ENCODE measurements at places on chromosomes 6 and 20. TPM values are rescaled to one million over a fixed set of nuclear protein-coding genes. Genes with fewer than 3 reads are reported as not detected.
A peak's percentile ranks its signal among the peaks of the same experiment; 100 is the strongest.

TRIM27 gene
- total RNA-seq = 35.8 TPM

IRF4 gene
- total RNA-seq = 500 TPM

GRCh38 chr6:163613025-163613424, 198.5 kb downstream of the QKI start:
- DNase-seq = no peak

DNA sequence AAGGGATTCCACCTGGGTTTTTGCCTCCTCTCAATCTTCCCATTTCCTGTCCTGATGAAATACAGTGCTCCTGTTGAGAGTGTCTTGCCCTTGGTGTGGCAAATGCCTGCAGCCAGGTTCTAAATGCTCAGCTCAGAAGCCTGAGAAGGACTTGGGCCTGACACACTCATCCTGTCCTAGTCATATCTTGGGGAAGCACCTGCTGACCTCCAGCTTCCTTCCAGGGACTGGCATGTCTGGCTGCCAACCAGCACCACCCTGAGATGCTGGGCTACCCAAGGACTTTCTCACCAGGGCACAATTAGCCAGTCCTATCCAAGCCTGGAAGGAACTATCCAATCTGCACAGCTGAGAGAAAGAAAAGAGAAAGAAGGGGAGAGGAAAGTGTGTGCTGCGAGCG, 43.4 kb downstream of the LRFN2 start:
- DNase-seq = no peak

DNA sequence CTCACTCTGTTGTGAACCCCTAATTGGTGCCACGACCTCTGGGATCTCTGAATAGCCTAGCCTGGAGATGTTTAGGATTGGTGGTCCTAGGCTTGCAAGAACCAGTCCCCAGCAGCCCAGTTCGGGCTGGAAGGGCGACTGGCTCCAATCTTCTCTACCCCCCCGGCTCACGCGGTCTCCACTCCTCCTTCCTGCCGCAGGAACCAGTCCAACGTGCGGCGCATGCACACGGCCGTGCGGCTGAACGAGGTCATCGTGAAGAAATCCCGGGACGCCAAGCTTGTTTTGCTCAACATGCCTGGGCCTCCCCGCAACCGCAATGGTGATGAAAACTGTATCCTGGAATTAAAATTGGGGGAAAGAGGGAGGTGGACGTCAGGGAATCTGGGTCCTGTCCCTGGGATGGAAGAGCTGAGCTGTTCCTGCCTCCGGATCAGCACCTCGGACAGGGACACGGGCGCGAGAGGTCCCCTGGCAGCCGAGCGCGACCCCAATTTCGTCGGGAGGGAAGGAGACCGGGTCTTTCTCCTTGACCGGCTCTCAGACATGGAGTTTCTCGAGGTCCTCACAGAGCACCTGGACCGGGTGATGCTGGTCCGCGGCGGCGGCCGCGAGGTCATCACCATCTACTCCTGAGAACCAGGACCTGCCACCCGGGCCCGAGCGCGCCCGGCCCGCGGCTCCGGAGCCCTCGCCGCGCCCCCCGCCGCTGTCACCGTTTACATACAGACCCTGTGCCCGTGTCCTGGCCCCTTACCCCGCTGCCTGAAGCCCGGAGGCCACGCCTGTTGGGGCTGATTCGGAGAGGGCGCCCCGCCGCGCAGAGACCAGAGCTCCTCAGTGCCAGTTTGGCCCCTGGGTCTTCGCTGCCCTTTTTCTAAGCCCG, 28.2 kb downstream of the SLC12A5 start:
- DNase-seq = peak; percentile 41

DNA sequence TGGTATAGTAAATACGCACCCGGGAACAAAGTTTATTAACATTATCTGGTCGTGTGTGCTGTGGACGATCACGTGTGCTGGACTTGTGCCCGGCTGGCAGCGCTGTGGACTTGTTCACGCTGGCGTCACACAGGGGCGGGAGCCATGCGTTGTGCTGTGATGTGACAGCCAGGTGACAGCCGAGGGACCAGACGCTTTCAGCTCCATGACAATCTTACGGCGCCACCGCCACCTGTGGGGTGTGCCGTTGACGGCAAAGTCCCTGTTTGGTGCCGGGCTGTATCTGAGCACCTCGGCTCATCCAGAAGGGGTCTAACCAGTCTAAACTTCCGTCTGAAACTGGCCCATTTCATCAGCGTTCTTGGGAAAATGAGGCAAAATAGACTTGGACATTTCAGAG, 25.2 kb downstream of the DLL1 start:
- no peak for DNase-seq

Measured in activated naive CD4-positive, alpha-beta T cell treated with anti-CD3 and anti-CD28 coated beads for 36 hours (primary cell).